Stimulated activated CD4-positive, alpha-beta T cell treated with anti-CD3 and anti-CD28 coated beads, Interleukin-12 subunit alpha, Interleukin-12 subunit beta, amount 100 ng/mL, for 24 hours (primary cell): ENCODE measurements at places on chromosomes 1 and 21.

DNA sequence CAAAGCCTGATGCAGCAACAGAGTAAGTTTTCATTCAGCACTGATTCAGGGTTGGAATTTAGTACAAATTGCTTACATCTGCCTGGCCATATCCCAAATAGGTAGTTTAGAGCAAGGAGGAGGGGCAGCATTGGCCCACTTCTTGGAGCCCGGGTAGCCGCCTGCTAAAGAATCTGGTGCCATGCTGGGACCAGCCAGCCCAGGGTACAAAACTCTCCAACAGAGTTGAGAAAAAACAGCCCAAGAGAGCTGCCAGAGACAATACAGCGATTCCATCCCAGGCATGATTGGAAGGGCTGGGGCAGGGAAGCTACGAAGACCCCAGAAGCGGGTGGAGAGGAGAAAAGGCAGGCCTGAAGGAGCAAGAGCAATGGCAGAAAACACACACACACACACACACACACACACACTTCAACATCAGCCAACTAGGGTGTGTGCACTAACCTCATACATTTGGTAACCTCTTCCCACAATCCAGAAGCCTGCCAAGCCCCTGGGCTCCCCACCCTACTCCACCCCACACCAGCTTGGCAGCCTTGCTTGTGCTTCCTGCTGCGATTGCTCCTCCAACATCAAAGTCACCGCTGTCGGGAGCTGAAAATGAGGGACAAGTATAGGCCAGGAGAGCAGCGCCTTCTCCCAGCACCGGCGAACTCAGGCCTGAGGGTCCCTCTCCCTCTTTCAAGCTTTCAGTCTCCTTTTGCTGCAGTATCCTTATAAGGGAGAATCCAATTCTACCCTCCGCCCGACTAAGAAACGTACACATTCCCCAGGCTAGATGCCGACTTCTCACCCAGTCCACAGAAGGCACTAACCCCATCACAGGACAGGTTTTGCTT, 1.2 kb downstream of the PIK3C2B start:
- DNase-seq = no peak

GRCh38 chr1:226211181-226211821, 12.2 kb upstream of the MIXL1 start:
- no peak for DNase-seq

GRCh38 chr1:96845464-96845863, 123.9 kb downstream of the PTBP2 start:
- no peak for DNase-seq

DNA sequence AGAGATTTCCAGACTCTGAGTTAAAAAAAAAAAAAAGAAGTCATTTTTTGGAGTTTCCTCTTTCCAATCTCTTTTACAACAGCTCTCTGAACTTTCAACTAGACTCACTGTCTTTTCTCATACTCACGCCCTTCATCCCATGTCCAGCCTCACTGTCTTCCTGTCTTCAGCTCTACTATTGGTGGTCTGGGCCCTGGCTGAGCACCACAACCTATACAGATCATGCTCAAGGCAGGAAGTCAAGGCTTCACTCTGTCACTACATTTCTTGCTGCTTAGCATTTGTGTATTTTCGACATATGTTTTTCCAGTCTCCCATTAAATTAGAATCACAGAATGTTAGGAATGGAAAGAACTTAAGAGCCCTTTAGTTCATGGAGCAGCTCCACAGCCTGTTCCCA, 106.4 kb upstream of the PPP2R5A start:
- DNase-seq = no peak

DNA sequence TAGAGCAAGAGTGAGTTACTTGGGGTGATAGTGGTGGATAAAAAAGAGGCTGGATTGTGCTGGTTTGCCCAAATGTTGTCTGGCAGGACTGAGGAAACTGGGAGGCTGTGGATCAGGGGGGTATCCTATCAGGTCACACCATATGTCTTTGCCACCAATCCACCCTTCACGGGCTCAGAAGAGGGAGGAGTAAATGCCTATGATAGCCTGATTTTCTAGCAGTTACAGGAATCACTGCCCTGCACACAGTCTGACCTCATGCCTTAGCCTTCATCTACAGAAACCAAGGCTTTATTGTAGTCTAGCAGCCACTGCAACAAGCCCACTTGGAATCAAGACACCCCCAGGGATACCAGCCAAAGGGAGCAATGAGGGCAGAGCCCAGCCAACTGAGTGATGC, 51.8 kb downstream of the ATP1A1 start:
- DNase-seq = no peak

DNA sequence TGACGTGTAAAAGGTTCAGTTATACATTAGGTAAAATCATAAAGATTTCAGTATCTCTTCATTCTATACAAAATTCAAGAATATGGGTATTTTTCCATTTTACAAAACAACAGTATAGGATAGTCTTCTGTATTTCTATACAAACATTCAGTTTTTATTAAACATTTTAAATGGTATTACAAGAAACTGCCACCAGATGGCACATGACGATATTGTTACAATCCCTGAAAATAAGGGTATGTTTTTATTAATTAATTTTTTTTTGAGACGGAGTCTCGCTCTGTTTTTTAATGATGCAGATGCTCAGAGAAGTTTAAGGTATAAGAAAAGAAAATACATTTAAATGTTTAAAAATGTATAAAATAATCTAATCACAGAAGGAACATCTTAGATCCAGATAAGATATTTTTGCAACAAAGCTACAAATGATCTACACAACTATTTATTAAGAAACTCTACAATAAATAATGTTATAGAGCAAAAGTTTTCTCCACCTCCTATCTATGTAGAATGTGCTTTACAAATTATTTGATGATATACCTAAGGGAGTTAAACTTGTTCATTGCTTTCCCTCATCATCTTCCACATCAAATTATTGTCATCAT, 23.5 kb upstream of the RSBN1 start:
- DNase-seq = no peak

DNA sequence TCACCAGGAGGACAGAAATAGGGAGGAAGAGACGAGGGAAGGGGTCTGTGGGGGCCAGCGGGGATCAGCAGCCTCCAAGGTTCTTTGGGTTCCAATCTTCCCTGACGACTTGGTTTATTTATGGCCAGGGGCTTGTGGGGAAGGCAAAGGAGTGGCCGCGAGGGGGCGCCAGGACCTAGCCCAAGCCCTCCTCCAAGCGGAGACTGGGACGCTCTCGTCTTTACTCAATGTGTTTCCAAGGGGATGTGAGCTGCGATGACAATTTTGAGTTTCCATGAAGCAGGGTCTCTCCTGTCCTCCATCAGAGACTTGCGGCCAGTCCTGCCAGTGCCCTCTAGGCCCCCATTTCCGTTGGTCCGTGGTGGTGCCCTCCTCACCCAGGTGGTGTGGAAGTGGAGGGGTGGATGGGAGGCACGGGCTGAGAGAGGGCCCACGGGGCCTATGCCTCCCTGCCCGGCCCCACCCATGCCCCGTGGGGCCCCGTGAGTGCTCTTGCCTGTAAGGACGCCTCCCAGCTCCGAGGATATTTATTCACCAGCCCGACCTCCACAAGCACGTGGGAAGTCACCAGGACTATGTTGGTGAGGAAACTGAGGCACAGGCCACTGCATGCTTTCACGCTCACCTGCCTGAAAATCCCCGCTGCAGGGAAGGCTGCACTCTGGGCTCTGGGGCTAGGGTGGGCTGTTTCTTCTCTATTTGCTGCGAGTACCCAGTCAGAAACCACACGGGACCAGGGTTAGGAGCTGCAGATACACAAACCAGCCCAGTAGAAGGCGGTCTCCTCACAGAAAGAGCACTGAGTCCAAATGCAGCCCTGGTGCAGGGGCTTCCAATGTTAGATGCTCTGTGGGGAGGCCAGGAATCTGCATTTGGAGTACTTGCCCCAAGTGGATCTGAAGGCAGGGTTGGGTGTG, 26.5 kb downstream of the DMRTB1 start:
- peak; percentile 22 for DNase-seq

DNA sequence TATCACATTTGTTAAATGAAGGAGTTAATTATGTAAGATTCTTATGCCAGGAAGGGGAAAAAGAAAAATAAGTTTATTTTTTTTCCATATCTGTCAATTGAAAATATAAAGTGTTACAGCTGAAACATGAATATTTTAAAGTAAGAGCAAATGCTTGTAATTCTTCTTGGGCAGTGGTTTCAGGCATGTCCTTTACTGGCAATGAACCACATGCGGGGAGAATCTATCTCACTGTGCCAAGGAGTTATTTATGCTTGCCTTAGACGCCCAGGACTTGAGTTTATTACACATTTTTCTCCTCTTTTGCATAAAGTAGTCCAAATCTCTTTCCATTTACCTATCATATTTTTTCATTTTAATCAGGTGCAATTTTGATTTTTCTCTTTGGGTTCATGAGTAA, 207.8 kb upstream of the NRIP1 start:
- DNase-seq = no peak

DNA sequence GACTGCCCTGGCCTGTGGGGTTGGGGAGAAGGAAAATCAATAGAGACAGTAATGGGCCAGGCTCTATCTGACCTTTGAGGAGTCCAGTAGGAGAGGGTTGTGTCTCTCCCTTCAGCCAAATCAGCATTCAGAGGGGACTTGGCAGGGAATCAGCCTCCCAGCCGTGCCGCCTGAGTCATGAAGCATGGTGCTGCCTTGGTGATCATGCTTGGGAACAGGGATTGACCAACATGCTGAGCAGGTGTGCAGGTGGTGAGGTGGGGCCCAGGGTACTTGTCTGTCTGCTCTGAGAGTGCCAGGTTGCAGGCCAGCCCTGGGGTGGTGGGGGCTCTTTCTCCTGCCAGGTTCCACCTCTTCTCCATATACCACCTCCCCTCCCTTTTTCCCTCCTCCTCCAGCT, 58.9 kb upstream of the TLR5 start:
- DNase-seq = no peak

- DNase-seq = no peak
These were observed 37.3 kb upstream of the SIPA1L2 start for GRCh38 chr1:232667094-232667777.

DNA sequence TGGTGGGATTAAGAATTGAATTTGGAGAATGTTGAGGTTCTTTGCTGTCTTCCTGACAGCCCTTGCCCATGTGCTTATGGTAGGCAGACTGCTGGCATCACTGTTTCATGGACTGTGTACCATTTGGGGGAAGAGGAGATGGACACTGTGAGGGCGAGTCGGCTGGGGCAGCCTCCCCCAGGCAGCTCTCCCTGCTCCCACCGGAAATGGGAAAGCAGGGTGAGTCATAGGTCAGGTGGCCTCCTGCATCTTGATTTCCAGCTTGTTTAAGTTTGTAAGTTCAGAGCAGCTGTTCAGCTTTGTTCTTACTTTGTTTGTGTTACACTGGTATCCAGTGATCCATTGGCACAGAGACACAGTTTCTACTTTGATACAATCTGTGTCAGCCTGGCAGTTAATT, 87.2 kb upstream of the CNIH3 start:
- no peak for DNase-seq

DNA sequence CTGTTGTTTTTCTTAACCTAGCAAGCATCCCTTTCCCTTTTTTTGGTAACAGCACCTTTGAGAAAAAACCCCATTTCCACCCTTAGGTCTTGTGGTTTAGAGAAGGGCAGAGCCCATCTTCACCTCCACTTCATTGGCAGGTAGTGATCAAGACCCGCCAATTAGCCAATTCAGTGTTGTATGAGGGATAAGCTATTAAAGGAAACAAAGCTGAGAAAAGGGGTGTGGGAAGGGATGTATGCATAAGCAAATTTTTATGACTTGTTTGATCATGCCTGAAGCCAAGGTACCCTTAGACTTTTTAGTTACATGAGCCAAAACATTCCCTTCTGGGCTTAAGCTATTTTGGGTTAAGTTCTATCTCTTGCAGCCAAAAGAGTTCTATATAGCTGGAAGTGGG, 3.6 kb upstream of the ZNF697 start:
- no peak for DNase-seq

GRCh38 chr21:25910809-25911208, 176.0 kb downstream of the GABPA start:
- no peak for DNase-seq

- DNase-seq = no peak
These were observed 91.3 kb downstream of the DENND1B start for GRCh38 chr1:197683895-197684553.

DNA sequence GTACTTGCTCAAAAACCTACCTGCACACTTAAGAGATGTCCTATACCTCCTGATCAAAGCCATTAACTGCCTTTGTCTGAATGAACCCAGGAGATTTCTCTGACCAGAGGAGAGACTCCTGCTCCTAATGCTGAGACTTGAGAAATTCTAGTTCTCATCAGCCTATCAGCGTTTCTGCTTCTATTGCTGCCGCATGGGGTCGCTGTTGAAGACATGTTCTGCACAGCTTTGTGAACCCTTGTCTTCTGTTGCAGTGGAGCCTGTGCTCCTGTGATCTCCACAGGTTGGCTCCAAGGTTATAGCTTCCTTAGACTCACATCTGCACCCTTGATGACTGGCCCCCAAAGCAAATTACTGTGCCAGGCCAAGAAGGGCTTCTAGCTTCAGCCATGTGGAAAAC, 40.2 kb downstream of the EDN2 start:
- DNase-seq = no peak

- DNase-seq = no peak
These were observed 112.0 kb downstream of the PDE4B start for GRCh38 chr1:65904681-65905083.

- no peak for DNase-seq
These were observed 654 bp upstream of the ARHGEF2 start for GRCh38 chr1:155978973-155979429.

DNA sequence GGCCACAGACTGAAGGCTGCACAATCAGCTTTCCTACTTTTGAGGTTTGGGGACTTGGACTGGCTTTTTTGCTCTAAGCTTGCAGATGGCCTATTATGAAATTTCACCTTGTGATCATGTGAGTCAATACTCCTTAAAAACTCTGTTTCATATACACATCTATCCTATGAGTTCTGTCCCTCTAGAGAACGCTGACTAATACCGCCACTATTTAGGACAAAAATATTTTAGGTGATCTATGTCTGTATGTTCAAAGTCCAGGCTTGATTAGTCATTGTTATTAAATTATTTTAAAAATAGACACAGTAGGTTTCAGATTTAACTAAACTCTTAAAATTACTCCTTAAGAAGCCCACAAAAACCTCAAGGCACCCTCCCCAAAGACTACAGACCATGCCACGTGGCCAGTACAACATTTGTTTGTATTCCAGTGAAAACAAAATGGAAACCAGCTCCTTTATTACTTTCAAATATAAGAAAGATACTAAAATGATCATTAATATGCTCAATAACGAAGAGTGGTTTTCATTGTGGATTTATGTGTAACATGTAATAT, 63.1 kb downstream of the TMPRSS15 start:
- no peak for DNase-seq

GRCh38 chr1:27934818-27935549, at the start of gene SMPDL3B:
TSS of gene SMPDL3B (plus strand) at chr1:27935000. CDS start at chr1:27935184, 184 bp downstream.
- DNase-seq = no peak
